ENCODE measurements at places on chromosomes 2 and 18. TPM values are rescaled to one million over a fixed set of nuclear protein-coding genes. Genes with fewer than 3 reads are reported as not detected.

- no peak for DNase-seq
Observed at GRCh38 chr2:7432436-7432835, 515.2 kb downstream of the RNF144A start.

The ARHGAP25 gene
- 14.5 TPM for total RNA-seq

DNA sequence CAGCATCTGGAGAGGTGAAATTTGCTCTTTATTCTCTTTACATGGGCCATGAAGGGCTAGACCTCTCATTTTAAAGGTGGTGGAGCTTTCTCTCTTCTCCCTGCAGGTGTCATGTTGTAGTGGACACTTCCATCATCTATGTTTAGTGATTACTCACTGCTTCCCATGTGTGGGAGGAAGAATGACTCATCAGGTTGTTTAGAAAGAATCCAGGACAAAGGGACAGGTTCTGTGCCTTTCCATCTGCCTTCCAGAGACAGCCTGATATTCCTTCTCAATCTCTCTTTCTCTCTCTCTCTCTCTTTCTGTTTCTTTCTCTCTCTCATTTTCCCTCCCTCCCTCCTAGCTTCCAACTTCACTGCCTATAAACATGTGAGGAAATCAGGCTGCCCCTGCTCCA, 38.7 kb downstream of the SCG2 start:
- DNase-seq, result no peak

GRCh38 chr2:33583194-33583938, 15.7 kb downstream of the FAM98A start:
- DNase-seq, result no peak

GRCh38 chr2:58046335-58046584, 346 bp upstream of the VRK2 start:
- DNase-seq, result no peak

GRCh38 chr18:55781481-55781957, 193.5 kb upstream of the TCF4 start:
- no peak for DNase-seq

DNA sequence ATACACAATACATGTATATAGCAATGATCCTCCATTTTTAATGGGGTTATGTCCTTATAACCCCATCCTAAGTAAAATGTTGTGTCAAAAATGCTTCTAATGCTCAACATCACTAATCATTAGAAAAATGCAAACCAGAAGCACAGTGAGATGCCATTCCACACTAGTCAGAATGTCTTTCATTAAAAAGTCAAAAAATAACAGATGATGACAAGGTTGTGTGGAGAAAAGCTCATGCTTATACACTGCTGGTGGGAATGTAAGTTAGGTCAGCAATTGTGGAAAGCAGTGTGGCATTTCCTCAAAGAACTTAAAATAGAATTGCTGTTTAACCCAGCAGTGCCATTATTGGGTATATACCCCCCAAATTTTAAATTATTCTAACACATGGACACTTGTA, 654.9 kb upstream of the CNTNAP5 start:
- DNase-seq, result no peak

DNA sequence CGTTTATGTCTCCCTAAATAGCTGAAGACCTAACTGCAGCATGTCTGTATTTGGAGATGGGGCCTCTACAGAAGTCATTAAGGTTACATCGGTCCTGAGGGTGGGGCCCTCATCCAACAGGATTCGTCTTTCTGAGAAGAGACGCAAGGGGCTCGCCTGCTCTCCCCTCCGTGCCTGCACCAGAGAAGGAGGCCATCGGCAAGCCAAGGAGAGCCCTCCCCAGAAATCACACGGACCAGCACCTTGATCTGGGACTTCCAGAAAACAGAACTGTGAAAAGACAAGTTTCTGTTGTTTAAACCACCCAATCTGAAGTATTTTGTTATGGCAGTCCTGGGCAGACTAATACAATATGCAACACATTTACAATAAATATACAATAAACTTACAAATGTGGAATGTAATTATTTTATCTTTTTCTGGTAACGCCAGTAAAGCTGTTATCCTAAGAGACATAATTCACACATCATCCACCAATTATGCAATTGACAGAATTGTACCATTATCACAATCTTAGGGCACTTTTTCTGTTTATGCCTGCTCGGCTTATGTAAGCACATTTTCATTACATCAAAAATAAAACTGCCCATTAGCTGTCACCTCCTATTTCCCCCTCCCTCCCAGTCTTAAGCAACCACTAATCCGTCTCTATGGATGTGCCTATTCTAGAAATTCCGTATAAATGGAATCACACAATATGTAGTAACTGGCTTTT, 6.1 kb downstream of the HSBP1L1 start:
- no peak for DNase-seq

DNA sequence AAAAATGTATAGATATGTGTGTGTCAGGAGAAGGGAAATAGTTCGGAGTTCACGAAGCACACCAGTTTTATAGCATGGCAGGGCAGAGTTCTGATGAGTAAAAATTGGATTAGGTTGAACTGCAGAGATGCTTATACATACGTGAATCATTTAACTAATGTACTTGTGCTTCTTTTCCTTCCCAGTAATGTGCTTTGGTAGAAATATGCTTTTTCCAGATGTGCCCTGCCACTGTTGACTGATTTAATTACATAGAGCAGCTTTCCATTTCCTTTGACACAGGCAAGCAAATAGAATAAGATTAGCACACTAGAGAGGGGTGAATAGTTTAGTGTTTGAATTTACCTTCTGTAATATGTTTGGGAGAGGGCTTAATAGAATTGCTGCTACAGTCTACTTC, 28.9 kb upstream of the ARMC9 start:
- no peak for DNase-seq

DNA sequence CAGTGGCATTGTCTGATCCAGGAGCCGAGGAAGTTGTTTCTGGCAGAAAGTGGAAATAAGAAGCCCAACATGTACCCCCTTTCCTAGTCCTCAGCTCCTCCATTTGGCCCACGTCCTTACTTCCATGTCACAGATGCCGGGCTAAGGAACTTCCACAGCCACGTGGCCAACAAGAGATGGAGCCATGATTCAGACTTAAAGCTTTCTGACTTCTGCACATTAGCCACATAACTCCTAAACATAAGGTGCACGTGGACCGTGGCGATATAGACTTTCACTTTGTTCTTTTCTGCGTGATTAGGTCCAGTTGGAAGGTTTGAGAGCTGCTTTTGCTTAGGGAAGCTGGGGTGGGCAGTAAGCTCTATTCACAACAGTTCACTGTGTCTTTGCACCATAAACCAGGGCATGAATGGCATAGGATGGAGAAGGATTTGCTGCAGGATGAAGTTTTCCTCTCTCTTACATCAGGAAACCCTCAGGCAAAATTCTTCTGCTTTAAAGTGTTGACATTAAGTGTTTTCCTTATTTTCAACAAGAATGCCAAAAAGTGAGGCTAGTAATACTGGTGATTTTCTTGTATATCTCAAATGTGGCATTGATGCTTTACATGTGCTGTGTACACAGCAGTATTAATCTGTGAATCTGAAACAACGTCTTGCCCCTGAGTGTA, 61.2 kb upstream of the RBM44 start:
- no peak for DNase-seq

DNA sequence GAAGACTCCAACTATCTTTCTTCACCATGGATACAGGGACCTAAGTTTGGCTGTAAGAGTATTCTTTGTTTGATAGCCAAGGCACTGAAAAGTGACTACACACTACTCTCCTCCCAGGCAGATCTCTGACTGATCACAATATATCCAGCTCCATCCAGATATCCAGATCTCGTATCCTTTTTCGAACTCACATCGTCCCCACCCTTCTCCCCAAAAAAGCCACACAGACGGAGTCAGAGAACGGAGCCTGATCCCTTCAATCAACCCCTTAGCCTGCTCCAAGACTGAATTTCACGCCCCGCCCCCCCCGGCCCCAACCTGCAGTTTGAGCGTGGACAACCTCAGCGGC, 533 bp downstream of the DHX57 start:
- DNase-seq, result no peak

- no peak for DNase-seq
Observed at GRCh38 chr2:202377207-202377761, 1.2 kb downstream of the BMPR2 start.

GRCh38 chr18:12470382-12471075, 62.8 kb downstream of the PRELID3A start:
- DNase-seq, result no peak

DNA sequence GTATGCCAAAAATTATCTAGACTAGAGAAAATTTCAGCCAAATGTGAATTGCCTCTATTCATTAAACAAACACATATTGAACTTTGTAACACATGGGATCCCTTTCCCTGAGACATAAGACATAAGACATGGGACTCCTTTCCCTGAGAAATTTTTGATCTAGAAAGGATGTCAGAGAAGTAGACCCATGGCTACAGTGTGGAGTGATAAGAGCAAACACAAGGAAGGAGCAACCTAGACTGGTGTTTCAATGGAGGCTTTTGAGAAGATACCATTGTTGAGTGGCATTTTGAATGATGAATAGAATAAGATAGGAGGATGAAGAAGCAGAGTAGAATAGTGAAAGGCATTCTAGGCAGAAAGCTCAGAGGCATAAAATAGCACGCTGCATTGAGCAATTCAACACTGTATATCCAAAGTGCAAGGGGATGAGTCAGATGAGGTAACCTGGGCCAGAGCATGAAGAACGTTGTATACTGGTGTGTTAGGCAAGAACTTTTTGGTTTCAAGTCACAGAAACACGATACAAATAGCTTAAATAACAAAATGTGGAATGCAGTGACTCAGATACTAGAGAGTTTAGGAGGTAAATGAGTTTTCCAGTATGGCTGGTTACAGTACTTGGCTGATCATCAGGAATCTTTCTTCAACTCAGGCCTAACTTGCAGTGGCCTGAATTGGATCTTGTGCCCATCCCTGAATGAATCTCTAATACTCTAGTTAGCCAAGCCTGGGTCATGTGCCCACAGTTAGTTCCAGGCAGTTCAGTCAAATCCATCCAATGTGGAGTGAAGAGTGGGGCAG, 129.8 kb upstream of the TANK start:
- DNase-seq, result peak; percentile 23

DNA sequence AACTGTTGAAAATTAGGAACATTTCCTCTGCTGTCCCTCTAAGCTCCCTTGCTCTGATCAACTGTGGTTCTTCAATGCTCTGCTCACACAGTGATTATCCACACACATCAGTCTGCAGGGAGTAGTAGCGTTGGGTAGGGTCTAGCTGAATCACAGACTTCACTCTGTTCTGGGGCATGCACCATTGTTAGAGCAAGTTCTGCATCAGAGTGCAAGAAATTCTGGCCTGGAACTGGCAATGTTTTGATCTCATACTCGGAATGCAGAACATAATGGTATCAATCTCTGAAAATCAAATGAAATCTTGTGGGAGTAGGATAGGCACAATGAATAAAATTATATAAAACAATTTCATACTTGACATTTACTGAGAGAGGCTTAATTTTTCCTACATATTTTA, 55.3 kb downstream of the HRH4 start:
- DNase-seq, result no peak

- no peak for DNase-seq
Observed at GRCh38 chr2:7515327-7515726, 598.1 kb downstream of the RNF144A start.

DNA sequence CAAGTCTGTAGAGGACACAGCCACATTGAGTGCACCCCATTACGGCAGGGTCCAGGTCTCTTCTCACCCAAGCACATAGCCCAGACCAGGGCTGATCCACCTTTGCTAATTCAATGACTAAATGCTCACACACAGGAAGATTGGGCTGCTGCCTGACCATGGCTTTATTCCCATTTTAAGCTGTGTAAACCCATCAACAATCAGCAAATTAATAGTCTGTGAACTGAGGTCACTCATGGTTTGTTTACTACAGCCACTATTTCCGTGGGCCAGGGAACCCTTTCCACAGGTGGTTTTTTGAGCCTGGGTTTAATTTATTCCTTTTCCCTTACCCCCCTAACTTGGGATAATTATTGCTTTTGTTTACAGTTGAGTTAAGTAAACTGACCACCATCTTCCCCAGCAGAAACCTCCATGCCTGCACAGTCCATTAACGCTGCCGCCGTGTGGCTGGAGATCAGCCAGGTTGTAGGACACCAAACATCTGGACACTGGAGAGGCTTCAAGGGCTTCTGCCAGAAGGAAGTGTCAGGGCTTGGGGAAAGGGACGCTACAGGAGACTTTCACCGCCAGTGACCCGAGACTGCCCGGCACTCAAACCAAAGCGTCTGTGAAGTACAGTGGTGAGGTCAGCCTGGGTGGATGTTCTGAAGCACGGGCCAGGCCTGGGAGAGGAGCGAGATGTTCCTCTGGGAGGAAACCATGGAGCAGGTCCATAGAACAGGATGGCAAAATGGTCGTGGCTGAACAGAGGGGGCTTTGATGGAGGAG, 282.9 kb downstream of the DYSF start:
- DNase-seq, result no peak

GRCh38 chr2:102657770-102658169, 38.4 kb downstream of the SLC9A2 start:
- no peak for DNase-seq

DNA sequence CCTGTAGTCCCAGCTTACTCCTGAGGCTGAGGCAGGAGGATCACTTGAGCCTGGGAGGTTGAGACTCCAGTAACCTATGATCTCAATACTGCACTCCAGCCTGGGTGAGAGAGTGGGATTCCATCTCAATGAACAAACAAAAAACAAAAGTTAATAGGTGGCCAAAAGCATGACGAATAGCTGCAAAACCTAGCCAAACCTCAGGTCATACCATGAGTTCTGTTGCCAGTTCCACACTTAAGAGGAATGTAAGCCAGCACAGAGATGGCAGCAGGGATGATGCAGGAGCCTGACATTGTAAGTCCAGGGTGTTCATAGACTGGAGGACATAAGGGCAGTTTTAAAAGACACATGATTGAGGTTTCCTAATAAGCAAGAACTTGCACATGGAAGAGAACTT, 55.3 kb upstream of the RMDN2 start:
- DNase-seq, result no peak

GRCh38 chr2:40218679-40219078, 233.2 kb downstream of the SLC8A1 start:
- DNase-seq, result no peak

DNA sequence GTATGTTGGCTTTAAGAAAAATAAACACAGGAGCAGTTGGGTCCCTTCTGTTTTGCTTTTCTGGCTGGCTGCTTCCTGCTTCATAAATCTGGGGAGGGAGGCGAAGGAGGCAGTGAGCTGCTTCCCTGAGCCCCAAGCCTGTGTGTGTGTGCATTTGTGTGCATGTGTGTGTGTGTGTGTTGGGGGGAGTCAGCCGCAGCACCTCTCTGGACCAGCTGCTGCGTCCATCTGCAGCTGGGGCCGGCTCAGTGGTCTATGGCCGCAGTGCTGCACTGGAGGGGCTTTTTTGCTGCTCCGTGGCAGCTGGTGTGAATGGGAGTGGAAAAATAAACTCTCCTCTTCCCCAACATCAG, 192.3 kb downstream of the RNF144A start:
- no peak for DNase-seq

The KCNG3 gene
- not detected for total RNA-seq
